ENCODE measurements at places on chromosomes 1 and 21.

- no peak for DNase-seq
These were observed 2.7 kb downstream of the SERPINC1 start for GRCh38 chr1:173914366-173914871.

DNA sequence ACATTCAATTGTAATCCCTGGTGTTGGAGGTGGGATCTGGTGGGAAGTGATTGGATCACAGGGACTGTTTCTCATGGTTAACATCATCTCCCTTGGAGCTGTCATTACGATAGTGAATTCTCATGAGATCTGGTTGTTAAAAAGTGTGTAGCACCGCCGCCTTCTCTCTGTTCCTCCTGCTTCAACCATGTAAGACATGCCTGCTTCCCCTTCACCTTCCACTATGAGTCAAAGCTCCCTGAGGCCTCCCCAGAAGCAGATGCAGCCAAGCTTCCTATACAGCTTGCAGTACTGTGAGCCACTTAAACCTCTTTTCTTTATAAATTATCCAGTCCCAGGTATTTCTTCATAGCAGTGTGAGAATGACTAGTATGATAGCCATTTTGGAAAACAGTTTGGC, 30.1 kb upstream of the TRIM62 start:
- DNase-seq, result no peak

GRCh38 chr1:245946905-245947304, 560.2 kb downstream of the SMYD3 start:
- DNase-seq, result no peak

DNA sequence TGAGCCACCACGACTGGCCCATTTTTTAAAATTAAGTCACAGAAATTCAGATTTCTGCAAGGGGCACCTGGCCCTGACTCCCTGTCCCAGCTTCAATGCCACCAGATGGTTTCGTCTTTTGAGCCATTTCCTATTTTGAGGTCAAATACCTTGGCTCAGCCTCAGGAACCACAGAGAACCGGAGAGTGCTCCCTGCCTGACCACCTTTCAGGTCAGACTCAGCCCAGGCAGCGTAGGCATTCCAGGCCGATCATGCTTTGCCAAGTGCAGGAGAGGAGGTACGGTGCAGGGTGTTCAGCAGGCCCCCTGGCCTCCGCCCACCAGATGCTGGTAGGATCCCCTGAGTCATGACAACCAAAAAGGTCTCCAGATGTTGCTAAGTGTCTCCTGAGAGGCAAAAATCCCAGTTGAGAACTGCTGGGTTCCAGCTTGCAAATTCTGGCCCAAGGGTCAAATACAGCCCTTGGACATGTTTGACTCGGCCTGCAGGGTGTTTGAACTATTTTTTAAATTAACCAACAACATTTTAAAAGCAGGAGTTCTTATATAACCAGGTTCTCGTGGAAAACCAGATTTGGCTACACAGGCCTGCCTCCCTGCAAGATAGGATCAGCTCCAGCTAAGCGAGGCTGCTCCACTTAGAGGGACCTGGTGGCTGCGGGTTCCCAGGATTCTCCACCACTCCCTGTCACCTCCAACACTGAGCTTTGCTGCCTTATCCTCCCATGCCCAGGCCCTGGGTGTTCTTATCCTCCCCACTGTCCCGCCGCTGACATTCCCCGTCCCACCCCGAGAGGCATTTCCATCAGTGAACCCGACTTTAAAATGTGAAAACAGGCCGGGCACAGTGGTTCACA, 61.9 kb upstream of the TARDBP start:
- no peak for DNase-seq

GRCh38 chr1:200916152-200916551, 21.5 kb downstream of the INAVA start:
- no peak for DNase-seq

DNA sequence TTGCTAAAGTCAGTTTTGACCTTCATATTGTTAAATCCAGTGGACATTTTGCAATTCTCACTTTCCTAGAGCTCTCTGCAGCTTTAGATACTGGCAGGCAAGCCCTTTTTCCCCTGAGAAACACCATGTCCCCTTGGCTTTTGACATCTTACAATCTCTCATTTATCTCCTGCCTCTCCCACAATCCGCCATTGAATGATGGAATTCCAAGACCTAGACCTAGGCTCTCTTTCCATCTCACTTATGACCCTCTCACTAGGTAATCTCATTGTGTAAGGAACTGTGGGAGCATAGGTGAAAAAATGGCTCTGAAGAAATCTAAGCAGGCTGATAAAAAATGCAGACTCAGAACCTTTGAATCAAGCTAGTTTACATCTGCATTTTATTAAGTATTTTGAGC, 2.0 kb downstream of the KYAT3 start:
- DNase-seq, result no peak

GRCh38 chr1:198268784-198269645, 112.2 kb downstream of the NEK7 start:
- DNase-seq, result no peak

GRCh38 chr1:242525769-242526168, 1.3 kb upstream of the PLD5 start:
- no peak for DNase-seq

DNA sequence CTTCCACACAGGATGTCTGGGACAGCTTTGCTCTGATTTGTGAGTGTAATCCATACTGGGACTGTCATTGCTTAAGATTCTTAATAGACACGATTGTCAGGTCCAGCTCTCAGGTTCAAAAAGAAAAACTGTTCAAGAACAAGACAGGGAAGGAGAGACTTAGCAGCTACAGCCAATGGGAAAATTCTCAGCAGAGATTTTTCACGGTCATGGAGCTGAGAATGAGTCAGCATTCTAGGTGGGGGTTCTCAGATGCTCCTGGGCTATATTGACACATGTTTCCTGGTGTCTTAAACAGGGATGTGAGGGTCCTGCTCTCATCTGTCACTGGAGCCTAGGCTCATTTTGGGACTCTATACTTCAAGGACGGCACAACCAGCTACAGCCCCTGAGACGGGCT, 318.3 kb downstream of the RRAGC start:
- no peak for DNase-seq

DNA sequence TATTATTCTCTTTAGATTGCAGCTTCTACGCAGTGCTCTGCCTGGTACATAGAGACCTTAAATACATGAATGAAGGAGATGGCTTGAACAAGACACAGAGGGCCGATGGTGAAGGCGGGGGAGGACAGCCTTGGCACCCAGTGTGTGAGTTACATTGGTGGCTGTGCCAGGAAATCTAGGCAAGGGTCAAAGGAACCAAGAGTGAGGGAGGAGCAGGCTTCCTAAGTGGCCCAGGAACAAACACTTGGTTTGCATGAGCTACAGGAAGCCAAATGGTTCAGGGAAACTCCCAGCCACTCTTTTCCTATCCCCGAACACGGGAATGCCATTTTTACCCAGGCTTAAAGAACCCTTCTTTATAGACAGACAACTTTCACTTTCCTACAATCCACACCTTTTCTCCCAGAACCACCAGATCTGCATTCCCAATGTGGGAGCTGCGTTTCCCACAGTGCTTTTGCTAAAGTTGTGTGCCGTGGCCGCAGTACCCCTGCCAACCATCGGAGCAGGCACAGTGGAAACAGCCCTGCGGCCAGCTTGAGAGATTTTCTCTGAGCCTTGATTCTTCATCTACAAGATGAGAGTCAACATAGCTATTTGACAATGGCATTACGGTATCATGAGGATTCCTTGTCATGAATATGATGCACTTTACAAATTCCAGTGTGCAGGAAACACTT, 3.5 kb upstream of the CLEC20A start:
- DNase-seq, result no peak

- no peak for DNase-seq
These were observed 48.5 kb downstream of the PHACTR4 start for GRCh38 chr1:28417926-28418637.

DNA sequence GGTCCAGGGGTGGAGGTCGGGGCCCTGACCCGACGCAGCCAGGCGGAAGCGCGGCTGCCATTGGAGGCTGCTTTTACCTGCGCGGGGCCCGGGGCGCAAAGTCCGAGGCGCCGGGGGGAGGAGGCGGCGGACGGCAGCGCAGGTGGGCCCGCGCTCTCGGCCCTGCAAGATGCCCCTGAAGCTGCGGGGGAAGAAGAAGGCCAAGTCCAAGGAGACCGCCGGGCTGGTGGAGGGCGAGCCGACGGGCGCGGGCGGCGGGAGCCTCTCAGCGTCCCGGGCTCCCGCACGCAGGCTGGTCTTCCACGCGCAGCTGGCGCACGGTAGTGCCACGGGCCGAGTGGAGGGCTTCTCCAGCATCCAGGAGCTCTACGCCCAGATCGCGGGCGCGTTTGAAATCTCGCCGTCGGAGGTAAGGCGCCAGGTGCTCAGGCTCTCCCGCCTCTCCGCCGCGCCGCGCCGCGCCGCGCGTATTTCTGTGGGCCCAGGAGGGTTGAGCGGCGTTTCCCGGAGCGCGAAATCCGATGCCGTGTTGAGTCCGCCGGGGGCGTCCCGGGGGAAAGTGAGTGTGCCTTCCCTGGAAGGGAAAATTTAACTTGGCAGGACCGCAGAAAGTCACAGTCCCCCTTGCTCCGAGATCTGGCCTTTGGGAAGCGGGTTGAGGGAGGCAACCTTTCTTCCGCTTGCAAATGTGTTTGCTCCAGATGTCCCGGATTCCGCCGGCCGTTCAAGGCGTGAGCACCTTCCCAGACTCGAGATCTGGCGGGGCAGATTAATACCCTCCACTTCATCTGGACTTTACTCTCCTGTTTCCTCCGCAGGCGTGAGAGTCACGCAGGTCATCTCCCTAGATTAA, at the start of gene GIPC2:
TSS of gene GIPC2 (plus strand) at position 41 of the 853 bp plus-strand sequence. CDS start at position 170, 129 bp downstream.
- DNase-seq, result no peak

DNA sequence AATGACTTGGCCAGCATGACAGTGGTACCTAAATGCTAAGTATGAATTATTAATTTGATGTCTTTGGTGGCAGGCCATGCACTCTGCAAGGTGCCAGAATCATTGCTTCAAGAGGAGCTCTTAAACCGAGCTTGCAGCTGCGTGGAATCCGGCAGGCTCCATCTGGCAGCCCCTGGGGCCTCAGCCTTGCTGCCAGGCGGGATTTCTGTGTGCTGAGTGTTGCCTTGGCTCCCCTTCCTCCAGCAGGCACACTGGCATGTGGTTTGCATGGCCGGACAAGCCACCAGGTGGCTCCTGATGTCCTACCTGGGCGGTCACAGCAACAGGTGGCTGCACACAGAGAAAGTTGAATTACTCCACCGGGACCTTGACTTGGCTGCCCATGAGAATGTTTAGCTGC, 155.4 kb downstream of the URB2 start:
- no peak for DNase-seq

DNA sequence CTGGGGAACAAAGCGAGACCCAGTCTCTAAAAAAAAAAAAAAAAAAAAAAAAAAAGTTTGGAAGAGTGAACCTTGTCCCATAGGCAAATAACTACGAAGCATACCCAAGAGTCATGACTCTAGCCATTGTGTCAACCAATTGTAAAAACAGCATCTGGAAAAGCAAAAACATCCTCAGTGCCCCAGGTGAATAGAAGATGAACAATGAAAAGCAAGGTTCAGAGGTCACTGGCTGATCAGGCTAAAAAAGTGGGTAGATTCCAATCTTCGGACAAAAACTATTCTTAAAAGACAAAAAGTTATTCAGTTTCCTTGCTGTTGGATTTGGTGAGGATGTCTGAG, 11.1 kb upstream of the IRF2BP2 start:
- DNase-seq, result no peak

- DNase-seq, result no peak
These were observed 11.9 kb downstream of the TRIM11 start for GRCh38 chr1:228394571-228395394.

GRCh38 chr1:12376236-12377045, 146.6 kb downstream of the VPS13D start:
- DNase-seq, result no peak

- no peak for DNase-seq
These were observed 9.2 kb upstream of the TNNI1 start for GRCh38 chr1:201430776-201431175.

GRCh38 chr1:41404308-41404761, 43.1 kb downstream of the FOXO6 start:
- DNase-seq, result no peak

GRCh38 chr21:46084709-46085108, 13.2 kb upstream of the COL6A2 start:
- DNase-seq, result no peak

DNA sequence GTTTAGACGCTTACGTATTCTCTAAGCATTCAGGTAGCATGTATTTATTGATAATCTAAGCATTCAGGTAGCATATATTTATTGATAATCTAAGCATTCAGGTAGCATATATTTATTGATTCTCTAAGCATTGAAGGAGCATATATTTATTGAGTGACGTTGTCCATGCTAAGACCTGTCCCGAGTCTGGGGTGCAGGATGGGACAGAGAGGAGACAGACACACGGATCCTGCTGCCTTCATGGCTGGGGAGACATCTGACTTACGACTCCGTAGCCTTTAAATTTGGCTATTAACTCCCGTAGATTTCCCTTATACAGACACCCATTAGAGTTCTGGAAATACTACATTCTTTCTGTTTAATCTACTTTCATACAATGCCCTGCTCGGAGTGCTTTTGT, 982 bp downstream of the SCCPDH start:
- no peak for DNase-seq

DNA sequence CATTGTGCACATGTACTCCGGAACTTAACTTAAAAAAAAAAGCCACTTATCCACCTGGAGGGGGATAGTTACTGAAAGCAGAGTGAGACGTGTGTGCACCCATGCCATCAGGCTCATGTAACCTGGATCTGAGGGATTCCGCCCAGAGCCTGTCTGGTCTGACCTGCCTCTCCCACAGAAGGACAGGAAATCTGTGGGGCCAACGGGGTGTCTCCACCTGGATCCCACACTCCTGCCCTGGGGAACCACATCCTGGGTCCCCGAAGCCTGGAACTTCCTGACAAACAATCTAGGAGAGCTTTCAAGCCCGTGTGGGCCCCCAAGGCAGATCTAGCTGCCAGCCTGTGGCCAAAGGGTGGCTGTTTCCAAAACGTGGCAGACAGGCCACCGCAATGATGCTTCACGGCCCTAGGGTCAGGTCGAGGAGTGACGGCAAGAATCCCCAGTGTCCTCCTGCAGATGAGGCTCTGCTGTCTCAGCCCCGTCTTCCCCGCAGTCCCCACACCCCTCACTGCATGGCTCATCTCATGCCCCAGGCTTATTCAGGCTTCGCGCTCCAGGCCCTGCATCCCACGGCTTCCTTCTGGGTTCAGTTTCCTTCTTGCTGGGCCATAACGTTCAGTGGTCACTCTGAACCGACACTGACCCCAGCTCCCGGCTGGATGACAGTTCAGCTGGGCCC, 21.0 kb upstream of the PCBP3 start:
- DNase-seq, result no peak

- no peak for DNase-seq
These were observed 429.3 kb upstream of the RUNX1 start for GRCh38 chr21:35478161-35479064.
